ENCODE measurements at places on chromosomes 7 and 10.
A peak's percentile ranks its signal among the peaks of the same experiment; 100 is the strongest.

- no peak for DNase-seq
These were observed 148.4 kb downstream of the CPEB3 start for GRCh38 chr10:92142512-92142911.

GRCh38 chr7:134350709-134351108, 34.0 kb upstream of the SLC35B4 start:
- no peak for DNase-seq

DNA sequence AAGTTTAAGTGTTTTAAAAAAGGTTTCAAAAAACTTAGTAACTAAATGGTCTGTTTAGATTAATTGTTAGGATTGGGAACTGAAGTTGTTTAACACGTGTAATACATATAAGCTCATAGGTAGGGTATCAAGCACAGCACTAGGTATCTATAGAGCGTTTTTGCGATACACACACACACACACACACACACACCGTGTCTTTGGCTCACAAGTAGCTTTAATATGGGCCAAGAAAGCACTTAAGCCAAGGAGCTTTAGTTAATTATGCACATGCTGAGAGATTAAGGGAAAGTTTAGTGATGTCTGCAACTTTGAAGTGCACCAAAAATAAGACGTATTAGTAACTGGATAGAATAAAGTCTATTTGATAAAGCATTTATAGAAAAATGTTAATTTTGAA, 93.8 kb upstream of the CNTNAP2 start:
- no peak for DNase-seq

DNA sequence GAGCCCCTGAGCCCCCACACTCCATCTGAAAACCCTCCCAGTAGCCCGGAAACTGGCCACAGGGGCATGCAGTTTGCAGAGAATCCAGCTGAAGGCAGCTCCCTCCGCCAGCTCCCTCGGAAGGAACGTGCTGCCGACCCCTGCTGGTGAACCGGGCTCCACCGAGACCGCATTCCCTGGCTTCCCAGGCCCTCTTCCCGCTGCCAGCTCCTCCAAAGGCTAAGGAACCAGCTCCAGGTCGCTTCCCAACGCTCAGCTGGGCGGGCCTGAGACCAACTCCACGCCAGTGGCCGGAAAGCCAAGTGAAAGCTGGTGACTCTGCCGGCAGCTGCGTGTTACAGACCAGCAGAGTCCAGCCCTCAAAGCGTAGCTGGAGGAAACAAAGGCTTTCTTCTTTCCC, 35.8 kb downstream of the GPER1 start:
- DNase-seq: peak; percentile 92

DNA sequence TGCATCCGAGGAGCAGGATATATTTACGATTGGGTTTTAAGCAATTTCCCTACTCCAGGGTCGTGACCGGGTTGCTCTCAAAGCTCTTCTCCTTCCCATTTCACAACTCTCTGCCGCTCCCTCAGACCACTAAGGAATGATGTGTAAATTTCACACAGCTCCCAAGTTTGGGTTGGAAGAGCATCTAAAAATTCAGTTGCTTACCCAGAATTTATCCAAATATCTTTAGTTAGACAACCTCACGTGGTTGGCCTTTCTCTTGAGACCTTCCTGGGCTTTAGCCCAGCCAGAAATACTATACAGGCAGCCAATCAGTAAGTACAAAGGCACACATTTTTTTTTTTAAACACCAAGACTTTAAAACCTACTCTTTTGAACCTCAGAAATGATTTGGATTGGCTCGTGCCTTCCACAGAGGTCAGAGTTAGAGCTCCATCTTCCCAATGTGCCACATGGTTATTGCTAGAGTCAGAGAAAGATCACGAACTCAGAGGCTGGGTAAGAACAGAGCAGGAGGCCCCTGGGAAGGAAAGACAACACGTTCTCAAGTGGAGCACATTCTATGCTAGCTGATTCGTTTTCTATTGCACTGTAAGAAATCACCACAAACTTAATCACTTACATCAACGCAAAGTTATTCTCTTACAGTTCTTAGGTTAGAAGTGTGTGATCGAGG, 335.4 kb upstream of the MGMT start:
- DNase-seq: no peak

DNA sequence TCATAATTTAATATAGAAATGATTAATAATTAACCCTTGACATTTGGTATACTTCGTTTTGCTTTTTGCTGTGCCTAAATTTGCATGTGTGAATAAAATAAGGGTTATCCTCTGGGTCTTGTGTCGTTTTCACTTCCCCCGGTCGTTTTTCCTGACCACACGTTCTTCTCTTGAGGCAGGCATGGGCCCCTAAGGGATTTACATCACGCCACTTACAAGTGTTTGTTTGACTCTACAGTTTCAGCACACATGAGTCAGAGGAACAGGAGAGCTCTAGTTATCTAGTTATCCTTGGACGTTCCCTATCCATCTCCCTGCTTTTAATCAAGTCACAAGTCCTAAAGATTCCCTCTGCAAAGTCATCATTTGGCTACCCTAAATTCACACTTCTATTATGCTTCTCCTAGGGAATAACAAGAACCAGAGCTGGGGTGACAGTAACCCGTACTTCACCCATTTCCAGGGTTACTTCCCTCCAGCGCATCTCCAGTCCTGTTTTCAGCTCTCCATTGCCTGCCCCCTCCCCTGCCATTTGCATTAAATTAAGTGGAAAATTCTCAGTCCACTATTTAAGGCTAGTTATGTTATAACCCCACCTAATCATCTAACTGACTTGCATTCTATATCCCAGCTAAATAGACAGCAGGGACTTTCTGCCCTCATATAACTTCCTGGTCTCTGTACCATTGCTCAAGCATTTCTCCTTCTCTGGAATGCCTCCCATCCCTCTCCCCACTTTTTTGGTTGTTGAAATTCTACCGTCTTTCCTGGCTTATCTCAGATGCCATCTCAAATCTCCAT, 206.9 kb downstream of the PTEN start:
- DNase-seq: no peak

GRCh38 chr7:55154096-55154495, 135.3 kb downstream of the EGFR start:
- no peak for DNase-seq

GRCh38 chr7:66586181-66586580, 42.5 kb upstream of the KCTD7 start:
- DNase-seq: no peak
